ENCODE measurements at places on chromosomes 7 and 10.
A peak's percentile ranks its signal among the peaks of the same experiment; 100 is the strongest.

DNA sequence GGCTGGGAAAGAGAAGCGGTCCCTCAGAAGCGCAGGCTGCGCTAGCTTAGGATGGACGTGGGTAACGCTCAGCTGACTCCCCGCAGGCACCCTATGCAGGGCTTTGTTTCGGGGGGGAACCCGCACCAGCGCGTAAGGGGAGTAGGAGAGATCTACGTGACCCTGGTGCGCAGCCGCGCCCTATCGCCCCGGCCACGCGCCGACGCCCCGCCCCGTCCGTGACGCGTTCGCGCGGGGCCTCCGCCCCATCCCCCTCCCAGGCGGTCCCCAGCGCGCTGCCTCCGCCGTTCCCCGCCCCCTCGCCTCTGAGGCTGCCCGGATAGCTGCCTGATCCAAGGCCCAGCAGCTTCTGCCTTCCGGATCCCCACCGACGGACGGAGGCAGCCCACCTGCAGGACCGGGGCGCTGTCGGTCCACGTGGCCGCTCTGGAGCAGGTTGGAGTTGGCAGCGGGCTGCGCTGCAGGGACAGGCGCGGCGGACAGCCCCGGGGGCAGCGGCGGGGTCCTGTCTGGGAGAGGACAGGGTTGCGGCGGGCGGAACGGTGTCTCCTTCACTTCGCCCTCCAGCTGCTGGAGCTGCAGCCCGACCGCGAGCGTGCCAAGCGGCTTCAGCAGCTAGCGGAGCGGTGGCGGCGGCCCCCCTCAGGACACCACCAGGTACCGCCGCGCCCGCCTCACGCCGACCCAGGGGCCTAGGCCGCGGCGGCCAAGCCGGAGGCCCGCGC lies at the start of gene VDAC2:
VDAC2 (plus strand) TSS at position 515 of the 725 bp plus-strand sequence. CDS start 363 bp downstream, outside the sequence.
- peak; percentile 97 for DNase-seq

- DNase-seq = no peak
Observed at GRCh38 chr7:135282561-135283254, 49.1 kb downstream of the STRA8 start.

- DNase-seq = no peak
Observed at GRCh38 chr10:63987212-63987611, 466.0 kb downstream of the REEP3 start.

- DNase-seq = no peak
Observed at GRCh38 chr10:34690383-34691049, 124.6 kb downstream of the PARD3 start.

Measured in central memory CD4-positive, alpha-beta T cell (primary cell).